Mesenteric fat pad (tissue), 1 donor: ENCODE measurements at places on chromosomes 3 and 15.

GRCh38 chr3:21944251-21944650 lies 193.2 kb upstream of the ZNF385D start:
- no peak for DNase-seq

- no peak for DNase-seq
These were observed 84.5 kb downstream of the VGLL4 start for GRCh38 chr3:11558918-11559815.

GRCh38 chr3:112519424-112520001 lies 20.2 kb upstream of the BTLA start:
- DNase-seq, result no peak

GRCh38 chr3:131608741-131609140 lies 106.0 kb upstream of the MRPL3 start:
- no peak for DNase-seq
